ENCODE measurements at places on chromosomes 2 and 18.

DNA sequence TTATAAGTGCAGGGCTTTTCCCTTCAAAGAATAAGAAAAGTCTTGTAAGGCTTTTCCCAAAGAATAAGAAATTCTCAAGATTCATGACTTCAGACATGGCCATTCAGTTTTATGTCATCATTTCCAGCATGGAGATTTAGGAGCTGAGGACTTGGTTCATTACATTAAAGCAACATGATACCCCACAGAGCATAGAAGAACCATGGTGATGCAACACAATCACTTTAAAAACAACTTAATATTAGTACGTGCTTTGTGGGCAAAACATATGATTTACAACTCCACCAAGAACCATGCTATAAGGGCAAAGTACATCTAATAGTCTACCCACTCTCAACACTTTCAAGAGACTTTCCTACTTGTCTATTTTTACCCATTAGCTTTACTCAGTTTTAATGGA, 214.4 kb downstream of the SRBD1 start:
- DNase-seq: no peak

DNA sequence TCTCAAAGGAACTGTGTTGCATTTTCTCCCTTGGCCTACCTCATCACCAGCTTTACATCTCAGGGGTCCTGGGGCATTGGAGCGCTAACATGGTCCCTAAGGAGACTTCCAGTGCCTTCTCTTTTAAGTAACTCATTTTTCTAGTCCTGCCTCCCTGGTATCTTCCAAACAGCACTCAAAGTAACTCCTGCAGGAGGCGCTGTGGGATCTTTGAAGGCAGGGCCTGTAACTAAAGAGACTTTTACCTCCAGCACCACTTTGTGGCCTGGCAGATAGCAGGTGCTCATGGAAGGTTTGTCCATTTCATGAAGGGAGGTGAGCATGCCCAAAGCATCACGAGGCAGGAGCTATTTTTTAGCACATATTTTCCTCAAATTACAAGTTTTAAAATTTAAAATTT, 411.0 kb upstream of the GYPC start:
- no peak for DNase-seq

DNA sequence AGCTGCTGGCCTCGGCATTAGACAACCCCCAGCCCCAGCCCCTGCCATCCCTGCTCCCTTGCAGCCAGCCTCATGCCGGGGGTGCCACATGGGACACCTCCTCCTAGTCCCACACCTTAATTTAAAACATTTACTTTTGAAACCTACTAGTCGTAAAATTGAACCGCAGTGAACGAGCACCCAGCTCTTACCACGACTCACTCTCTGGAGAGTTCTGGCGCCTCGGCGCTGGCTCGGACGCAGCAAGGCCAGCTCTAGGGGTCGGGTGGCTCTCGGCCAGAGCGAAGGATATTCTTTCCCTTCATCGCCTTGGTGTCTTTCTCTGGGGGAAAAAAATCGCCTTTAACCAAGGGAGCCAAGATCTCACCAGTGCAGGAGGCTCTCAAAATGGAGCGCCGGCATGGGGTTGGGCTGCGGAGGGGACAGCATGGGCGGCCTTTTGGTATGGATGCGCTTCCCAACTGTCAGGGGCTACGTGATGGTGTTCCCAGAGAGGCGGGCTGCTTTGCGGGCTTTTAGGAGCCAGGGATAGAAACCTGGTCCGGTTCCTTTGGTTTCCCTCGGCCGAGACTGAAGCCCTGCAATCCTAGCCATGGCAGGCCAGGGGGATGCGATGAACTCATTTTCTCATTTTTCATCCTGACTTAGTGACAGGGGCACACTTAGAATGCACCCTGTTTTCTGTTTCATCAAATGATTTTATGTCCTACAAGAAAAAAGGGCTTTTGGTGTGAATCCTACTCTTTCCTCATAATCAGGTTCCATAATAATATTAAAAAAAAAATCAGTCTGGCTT, 2.0 kb downstream of the HPCAL1 start:
- DNase-seq: no peak

DNA sequence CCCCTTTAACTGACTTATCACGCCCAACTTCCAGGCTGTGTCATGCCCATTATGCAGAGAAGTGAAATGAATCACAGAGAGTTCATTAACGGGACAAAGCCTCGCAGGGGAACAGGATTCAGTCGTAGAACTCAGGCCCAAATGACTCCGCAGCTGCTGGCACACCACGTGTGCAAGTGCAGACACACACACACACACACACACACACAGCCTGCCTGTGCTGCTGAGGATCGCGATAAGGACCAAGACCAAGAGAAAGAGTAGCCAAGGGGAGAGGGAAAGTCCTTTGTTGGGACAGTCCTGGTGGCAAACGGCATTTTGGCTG, 90.0 kb upstream of the TAF1B start:
- no peak for DNase-seq

DNA sequence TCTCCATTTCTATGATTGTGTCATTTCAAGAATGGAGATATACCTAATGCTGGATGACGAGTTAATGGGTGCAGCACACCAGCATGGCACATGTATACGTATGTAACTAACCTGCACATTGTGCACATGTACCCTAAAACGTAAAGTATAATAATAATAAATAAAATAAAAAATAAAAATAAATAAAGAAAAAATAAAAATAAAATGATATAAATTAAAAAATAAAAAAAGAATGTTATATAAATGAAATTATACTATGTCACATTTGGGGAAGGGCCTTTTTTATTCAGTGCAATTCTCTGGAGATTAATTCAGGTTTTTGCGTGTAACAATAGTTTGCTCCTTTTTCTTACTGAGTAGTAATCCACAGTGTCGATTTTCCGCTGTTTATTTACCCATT, 763.5 kb upstream of the POU3F3 start:
- DNase-seq: no peak

GRCh38 chr18:79629606-79630005, 50.0 kb upstream of the CTDP1 start:
- no peak for DNase-seq

DNA sequence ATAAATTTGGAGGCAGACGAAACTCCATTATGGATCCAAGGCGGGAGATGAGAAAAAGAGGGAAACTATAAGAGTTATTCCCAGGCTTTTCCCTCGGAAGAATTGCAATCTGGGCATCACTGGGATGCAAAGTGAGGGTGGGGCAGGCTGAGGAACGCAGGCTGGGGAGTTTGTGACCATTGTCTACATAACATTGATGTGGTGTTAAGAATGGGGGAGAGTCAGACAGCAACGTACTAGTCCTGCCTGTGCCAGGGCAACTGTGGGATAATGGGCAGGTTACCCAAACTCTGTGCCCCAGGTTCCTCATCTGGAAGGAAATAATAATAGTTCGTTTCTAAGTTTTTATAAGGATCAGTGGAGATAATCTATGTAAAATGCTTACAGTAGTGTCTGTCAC, 84.4 kb upstream of the SIX2 start:
- DNase-seq: no peak

DNA sequence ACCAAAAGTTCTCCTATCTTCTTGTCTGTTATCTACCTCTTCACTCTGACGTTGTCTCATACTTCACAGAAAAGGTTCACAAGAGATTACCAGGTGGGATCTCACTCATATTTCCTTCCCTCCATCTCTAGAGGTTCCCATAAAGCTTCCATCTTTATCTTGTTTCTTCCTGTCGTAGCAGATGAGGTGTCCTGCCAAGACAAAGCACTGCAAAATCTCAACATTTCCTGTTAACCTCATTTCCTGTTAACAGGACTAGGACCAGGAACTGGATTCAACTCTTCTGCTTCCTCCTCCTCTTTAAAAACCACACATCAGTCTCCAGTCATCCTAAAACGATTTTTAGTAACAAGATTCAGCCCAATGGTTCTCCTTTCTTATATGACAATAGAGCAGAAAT, 512.8 kb upstream of the NRP2 start:
- DNase-seq: no peak

DNA sequence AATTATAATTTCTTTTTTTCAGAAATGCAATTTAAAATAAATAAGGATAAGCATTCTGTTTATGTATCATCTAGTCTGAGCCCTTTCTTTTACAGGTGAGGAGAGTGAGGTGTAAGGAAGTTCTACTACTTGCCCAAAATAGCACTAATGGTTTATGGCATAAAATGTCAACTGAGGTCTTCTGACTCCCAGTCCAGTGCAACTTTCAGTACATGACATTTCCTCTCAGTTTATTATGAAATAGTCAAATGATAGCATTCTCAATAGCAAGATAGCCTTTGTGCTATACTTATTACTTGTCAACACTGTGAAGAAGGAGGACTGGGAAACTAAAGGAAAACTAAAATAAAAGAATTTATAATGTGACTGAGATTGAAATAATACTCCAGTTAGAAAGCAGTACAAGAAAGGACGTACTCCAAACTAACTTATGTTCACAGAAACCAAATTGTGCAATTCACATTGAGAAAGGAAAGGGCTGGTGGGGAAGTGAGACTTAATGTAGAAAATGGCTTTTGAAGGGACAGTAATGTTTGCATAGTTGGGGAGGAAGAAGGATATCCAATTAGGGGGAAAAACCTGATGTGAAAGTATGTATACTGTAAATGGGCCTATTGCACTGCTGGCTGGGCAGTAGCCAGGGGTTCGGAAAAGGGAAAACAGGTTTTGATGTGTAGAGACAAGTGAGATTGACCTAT, 166.7 kb upstream of the ZEB2 start:
- no peak for DNase-seq
